Calu3 (cell line): ENCODE measurements at places on chromosomes 6 and 20.

DNA sequence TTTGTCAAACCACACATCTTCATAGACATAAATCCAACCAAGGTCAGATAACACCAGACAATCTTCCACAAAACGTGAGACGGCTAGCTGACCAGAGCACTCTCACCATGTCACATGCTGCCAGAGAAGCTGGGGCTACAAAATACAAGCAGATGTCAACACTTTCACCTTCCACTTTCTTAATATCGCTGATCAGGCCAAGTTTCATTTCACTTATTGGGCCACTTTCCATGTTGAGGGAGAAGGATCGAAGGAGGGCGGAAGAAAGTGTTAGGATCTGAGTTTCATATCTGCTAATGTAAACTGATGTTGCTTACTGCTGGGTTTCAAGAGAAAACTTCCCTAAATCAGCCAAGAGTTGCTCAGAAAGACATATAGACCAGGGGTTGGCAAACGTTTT lies 177.0 kb upstream of the PRDM1 start:
- no peak for DNase-seq

- DNase-seq = no peak
Observed at GRCh38 chr20:62635852-62636251, 6.5 kb upstream of the SLCO4A1 start.

DNA sequence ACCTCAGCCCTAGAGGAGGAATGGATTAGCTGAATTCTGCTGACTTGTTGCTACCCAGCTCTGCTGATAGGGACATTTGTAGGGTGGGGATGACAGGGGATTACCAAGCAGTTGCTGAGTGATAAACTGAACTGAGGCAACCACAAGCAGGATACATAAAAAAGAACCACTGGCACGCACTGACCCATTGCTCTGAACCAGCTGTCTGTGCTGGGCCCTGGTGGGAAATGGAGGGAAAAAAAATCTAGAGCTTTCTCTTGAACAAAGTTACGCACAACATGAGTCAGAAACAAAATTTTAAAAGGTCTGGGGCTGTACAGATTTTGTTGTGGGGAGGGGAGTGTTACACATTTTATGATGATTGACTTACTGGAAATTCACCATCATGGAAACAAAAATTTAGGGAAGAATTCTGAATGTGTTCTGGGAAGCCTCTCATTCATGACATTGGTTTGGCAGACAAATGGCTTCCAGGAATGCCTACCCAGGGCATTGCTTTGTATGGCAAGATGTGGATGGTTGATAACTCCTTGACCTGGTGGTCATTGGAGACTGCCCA lies 37.7 kb downstream of the FOXO3 start:
- no peak for DNase-seq

DNA sequence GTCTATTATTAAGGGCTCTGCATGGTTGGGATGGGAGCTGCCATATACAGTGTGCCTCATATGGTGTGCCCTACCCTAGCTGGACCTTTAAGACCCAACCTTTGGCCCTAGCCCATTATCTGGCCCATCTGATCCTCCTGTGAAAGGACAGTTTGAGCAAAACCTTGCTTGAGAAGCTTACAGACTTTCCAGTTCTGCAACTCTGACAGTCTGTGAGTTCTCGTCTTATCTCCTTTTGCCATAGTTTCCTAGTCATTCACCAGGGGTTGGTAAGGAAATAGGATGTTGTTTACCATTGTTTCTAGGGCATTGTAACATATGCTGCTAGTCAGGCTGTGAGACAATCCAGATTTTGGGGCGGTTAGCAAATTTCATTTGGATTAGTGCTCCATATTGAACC lies 17.2 kb downstream of the CTNNBL1 start:
- DNase-seq = peak; percentile 55
